ENCODE measurements at places on chromosomes 4 and X.

- peak; percentile 81 for DNase-seq
Measured at GRCh38 chrX:136176399-136176825, 29.1 kb downstream of the FHL1 start.

GRCh38 chr4:32002037-32002747, 1282.0 kb downstream of the PCDH7 start:
- DNase-seq, result no peak

- peak; percentile 16 for DNase-seq
Measured at GRCh38 chrX:46703980-46704379, 54.9 kb downstream of the SLC9A7 start.

GRCh38 chrX:53654376-53654775, 32.1 kb downstream of the HUWE1 start:
- DNase-seq, result peak; percentile 3

DNA sequence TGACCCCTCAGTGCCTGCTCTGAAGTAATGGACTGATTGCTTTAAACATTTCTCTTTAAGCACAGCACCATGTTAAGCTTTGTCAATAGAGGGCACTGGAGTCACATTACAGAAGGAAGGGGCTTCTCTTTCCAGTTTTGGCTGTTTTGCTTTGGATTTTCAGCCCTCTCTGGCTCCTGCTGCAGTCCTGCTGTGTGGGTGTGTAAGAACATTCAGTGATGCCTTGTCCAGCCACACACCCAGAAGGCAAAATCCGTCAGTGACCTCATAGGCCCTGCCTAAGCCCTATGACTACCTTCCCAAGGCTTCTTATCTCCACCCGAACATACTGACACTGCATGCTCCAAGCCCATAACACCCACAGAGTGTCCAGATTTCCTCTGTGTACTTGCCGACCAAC, 215.3 kb upstream of the CTSO start:
- DNase-seq, result peak; percentile 98

DNA sequence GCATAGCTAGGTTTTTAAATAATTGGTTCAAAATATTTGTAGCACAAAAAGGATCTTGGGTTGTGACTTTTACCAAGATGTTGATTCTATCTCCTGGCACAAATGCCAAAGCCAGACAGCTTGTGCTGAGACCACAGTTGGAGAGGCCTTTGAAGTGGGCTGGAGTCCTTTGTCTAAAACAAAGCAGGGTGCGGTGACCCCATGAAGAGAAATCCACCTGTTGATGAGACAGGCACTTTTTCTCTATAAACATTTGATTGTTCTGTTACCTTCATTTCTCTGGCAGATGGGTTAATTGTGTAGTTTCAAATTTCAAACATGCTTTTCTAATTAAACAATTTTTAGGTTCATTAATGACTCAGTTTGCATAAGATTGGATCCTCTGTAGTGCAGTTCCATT, 56.7 kb downstream of the STOX2 start:
- DNase-seq, result no peak

- DNase-seq, result no peak
Measured at GRCh38 chrX:63855896-63856295, 70.9 kb upstream of the ARHGEF9 start.

GRCh38 chrX:134718105-134718965, 60.1 kb upstream of the PLAC1 start:
- DNase-seq, result peak; percentile 83

GRCh38 chr4:184267673-184268583, 50.3 kb upstream of the ENPP6 start:
- peak; percentile 41 for DNase-seq

- peak; percentile 37 for DNase-seq
Measured at GRCh38 chrX:104922206-104922621, 298.3 kb downstream of the TEX13A start.

- no peak for DNase-seq
Measured at GRCh38 chr4:187929024-187929423, 66.5 kb upstream of the ZFP42 start.

DNA sequence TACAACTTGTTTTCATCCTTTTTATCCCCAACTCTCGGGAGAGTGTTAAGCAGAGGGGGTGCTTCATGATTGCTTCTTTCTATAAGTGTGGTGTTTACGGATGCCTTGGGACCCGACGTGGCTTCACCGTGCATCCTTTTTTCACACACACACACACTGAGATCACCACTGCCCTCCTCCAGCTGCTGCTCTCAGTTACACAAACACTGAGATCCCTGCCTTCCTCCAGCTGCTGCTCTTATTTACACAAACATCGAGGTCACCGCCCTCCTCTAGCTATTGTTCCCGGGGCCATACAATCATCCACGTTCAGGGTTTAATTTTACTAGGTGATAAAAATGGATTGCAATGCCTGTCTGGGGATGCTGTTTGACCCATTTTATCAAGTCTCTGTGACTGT, 155.4 kb upstream of the FAM9B start:
- no peak for DNase-seq

- no peak for DNase-seq
Measured at GRCh38 chr4:46492394-46492793, 102.5 kb upstream of the GABRA2 start.

DNA sequence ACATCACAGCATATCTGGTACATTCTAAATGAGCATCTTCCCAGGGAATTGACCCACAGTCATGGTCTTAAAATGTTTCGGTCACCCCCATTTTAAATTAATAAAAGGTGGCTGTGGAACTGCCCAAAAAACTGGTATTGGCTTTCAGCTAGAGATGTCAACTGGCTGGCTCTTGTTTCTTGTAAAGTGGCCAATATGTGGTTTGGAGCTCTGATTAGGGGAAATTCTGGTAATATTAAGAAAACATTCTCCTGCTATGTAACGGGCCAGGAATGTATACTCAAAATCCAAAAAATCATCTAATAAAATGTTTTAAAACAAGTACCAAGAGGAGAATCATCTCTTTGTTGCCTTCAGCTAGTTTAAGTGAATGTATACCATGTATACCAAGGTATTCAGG, 62.0 kb upstream of the VCX2 start:
- DNase-seq, result no peak

DNA sequence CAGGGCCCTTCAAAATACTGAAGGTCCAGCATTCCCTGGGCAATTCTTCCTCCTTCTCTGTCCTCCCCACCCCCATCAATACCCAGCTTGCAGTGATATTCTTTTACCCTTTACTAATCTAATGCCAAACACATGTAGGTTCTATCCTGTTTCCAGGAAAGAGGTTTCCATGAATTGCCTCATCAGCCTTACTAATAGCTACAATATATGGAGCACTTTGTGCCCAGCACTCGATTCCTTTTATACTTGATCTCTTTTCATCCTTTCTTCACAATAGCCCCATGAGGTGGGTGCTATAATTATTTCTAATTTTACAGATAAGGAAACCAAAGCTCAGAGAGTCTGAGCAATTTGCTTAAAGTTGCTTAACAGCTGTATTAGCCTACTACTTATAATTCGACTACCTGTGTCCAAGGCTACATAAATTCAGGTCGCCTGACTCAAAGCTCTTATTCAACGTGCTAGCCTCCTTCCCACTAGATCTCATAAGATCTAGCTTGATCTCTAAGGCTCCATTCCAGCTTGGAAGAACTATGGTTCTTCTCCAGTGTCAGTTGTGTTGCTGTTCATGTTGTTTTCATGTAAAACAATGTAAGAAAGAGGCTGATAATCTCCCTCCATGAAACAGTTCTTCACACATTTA, 229.6 kb upstream of the PGRMC2 start:
- peak; percentile 20 for DNase-seq

- DNase-seq, result peak; percentile 14
Measured at GRCh38 chr4:18022572-18023050, 1.1 kb upstream of the LCORL start.

- DNase-seq, result no peak
Measured at GRCh38 chr4:89283226-89284009, 24.2 kb downstream of the GPRIN3 start.

DNA sequence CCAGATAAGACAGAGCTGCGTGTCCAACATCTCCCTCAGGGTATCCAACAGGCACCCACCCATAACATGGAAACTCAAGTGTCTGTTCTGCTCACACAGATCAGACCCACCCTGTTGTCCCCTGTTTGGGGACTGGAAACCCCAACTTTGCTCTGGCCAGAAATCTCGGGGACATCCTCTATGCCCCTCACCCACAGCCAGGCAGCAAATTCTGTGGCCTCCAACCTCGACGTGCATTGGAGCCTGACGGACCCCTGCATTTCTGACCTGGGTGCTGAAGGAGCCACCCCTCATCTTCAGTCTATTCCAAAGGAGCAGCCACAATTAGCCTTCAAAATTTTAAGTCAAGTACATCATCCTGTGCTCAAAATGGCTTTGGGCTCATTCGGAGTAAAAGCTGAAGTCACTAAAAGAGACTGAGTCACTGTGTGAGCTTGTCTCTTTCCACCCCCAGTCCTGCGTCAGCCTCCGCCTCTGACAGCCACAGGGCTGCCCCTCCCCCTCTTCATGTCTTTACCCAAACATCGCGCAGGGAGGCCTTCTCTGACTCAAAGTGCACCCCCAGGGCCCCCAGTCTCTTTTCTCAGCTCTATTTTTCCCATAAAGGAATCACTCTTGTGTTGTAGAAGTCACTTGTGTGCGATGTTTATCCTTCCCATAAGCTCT, 24.4 kb upstream of the PDE6B start:
- DNase-seq, result no peak

DNA sequence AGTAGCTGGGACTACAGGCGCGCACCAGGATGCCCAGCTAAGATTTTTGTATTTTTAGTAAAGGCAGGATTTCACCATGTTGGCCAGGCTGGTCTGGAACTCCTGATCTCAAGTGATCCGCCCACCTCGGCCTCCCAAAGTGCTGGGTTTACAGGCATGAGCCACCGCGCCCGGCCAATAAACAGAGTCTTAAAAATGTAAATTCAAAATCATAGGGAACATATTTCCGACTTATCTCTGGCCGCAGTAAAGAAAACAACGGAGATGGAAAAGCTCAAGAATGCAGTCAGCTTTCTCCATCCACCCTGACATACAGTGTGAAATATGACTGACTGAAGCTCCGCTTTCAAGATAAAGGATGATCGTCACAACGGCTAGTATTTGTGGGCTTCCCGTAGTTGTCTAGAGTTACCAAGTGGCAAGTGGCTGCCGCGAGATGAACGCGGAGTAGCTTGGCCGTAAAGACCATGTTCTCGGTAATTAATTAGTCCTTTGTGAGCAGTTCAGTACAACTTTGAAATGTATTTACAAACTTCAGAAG, 495.1 kb upstream of the FAT1 start:
- DNase-seq, result peak; percentile 17

GRCh38 chr4:128060121-128060698, 902 bp upstream of the LARP1B start:
- no peak for DNase-seq

DNA sequence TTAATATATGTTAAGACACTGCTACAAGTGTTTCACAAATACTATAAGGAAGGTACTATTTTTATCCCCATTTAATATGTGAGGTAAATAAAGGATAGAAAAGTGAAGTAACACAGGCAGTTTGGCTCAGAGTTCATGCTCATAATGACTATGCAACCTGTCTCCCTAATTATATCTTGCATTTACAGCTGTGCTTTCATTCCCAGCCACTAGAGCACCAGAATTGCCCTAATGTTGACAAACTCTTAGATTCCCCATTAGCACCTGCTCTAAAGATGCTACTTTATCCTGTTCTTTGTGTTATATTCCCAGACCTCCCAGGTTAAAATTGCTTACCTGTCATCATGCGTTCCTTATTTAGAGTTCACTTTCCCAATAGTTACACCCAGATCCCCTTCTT, 833.6 kb downstream of the CCSER1 start:
- no peak for DNase-seq

GRCh38 chr4:118931786-118932185, 43.1 kb downstream of the SYNPO2 start:
- DNase-seq, result peak; percentile 50

DNA sequence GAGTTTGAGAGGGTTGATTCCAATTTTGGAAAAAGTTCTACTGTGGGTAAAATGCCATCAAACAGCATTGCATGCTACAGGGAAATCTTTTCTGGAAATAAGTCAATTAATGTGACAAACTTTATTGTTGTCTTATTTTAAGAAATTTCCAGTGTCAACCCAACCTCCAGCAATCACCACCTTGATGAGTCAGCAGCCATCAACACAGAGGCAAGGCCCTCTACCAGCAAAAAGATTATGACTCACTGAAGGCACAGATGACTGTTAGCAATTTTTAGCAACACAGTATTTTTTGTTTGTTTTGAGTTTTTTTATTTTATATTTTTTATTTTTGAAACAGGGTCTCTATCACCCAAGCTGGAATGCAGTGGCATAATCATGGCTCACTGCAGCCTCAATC, 165.4 kb upstream of the C1QTNF7 start:
- no peak for DNase-seq

DNA sequence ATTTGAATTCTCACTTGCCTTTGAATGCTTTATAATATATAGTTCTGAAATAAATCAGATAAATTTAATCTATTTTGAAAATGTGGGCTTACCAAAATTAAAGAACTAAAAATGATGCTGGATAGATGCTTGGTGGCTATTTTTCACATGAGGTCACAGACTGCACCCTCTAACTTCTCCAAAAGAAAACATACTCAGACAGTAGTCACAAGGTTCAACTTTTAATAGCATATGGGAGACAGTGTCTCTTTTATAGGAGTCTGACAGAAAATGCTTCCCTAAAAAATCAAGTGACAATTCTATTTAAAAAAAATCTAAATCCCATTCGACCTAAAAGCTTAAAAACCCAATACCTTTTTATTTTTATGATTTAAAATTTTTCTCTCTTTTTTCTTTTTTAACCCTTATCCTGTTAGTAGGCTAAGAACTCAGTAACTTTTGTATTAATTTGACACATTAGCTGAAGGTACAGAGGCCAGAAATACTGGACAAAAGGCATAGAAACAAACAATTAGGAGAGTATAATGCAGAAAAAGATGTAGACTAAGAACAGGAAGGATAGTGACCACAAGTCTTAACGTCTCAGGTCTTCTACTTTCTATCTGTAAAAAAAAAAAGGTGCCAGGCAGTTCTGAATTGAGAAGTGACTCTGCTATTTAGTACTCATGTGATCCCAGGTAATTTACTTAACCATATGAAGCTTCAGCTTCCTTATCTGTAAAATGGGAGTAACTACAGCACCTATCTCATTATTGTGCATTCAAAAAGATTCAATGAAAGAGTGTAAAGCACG, 7.6 kb downstream of the TIGD4 start:
- no peak for DNase-seq

- DNase-seq, result no peak
Measured at GRCh38 chrX:24839331-24839730, 145.6 kb downstream of the POLA1 start.

- no peak for DNase-seq
Measured at GRCh38 chr4:169143335-169143734, 127.4 kb downstream of the SH3RF1 start.

DNA sequence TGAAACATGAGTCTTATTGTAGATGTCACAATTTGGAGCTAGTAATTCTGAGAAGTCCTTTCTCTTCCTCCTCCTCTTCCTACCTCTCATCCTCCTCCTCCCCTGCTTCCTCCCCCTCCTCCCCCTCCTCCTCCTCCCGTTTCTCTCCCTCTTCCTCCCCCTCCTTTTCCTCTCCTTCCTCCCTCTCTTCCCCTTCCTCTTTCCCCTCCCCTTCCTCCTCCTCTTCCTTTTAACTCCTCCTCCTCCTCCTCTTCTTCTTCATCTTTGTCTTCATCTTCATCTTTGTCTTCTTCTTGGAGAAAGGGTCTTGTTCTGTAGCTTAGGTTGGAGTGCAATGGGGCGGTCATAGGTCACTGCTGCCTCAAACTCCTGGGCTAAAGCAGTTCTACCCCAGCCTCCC, 161.8 kb downstream of the PCDH7 start:
- no peak for DNase-seq

- DNase-seq, result no peak
Measured at GRCh38 chrX:13994104-13994503, 35.6 kb downstream of the GEMIN8 start.

Data from umbilical cord (tissue), 2 donors.